ENCODE measurements at places on chromosomes 4 and X. TPM values are rescaled to one million over a fixed set of nuclear protein-coding genes. Genes with fewer than 3 reads are reported as not detected.

DNA sequence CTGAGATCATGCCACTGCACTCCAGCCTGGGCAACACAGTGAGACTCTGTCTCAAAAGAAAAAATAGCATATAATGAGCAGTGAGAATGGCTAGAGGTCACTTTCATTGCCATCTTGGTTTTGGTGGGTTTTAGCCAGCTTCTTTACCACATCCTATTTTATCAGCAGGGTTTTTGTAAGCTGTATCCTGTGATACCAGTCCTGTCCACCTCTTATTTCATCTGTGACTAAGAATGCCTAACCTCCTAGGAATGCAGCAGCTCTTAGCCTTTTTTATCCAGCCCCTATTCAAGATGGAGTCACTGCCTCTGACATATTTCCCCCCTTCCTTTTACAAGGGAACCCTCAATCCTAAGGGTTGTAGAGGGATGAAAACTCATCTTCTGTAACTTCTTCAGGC is 26.1 kb upstream of the IGFBP7 start:
- H3K27ac ChIP-seq = no peak overlapping the region
- no peaks in the 10 kb centered on the region for H3K27me3 ChIP-seq
- no peaks in the 10 kb centered on the region for H3K36me3 ChIP-seq

DNA sequence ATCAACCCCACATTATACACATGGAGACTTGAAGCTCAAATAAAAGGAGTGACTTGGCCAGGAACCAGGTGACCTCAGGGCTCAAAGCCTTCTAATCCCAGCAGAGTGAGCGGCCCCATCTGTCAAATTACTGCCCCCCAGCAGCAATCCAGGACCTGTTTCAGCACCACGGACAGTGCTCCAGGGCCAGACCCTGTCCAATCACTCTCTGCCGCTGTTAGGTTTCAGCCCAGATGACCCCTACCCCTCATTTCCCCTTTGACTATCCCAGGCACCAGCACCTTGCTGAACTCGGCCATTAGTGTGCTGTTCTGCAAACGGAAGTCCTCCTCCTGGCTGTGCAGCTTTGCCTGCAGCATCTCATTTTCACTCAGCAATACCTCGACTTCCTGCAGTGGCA is 5.1 kb downstream of the GRIPAP1 start:
- H3K27ac ChIP-seq = no peak overlapping the region
- no peaks in the 10 kb centered on the region for H3K27me3 ChIP-seq
- peaks cover 40% of the 10 kb centered on the region for H3K36me3 ChIP-seq
- H3K4me3 ChIP-seq = no peak overlapping the region

- H3K4me3 ChIP-seq = peak overlapping the region; percentile 49
- no peaks in the 10 kb centered on the region for H3K27me3 ChIP-seq
- peak; percentile 71 for DNase-seq
- no peaks in the 10 kb centered on the region for H3K36me3 ChIP-seq
Measured at GRCh38 chr4:76831711-76832373, 66.1 kb downstream of the SOWAHB start.

Gene SLC10A6
- 0.16 TPM for polyA plus RNA-seq

Gene CPLX1
- polyA plus RNA-seq = 2.8 TPM

All from large intestine (tissue), 12 donors.